A673 (cell line): ENCODE measurements at places on chromosomes 1 and 21.

DNA sequence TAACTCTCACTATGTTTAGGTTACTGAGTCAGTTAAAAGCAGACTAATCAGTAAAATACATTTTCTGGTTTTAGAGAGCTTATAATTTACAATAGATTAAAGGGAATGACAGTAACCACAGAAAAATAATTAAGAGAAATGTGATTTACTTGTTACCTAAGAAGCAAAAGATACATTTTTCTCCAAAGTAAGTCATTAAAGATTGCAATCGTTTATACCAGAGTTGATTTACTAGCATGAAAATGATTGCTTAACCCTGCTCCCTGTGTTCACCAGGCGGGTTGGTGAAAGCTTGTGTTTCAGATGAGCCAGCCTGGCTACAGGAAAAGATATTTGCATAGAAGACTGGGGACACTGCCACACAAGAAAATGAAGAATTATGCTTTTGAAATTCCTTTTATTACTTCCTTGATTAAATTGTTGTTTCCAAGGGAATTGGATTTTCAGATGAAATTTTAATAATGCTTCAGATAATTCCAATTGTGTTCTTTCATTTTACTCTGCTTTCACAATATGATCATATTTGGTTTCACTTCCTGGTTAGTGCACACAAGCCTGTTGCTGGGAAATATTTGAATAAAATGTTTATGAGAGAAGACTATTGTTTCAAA, 27.9 kb downstream of the LRRC8B start:
- DNase-seq, result peak; percentile 62

GRCh38 chr21:29157080-29157479, 26.6 kb downstream of the MAP3K7CL start:
- no peak for DNase-seq

DNA sequence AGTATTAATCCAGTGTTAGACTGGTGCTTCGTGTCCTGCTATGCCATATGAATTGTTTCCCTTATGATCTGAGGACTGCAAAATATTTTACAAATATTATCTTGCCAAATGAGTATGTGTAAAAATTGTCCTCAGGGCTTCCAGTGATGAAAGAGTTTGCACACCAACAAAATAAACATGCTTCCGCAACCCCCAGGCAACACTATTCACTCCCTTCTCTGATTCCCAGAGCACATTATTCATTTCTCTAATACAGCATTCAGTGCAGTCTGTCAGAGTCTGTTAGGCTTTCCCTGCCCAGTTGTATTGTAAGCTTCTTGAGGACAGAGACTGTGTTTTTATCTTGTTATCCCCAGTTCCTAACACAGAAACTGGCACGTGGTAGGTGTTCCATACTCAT, 409.9 kb upstream of the C1orf87 start:
- DNase-seq, result no peak

- no peak for DNase-seq
Observed at GRCh38 chr1:215023155-215023832, 59.2 kb upstream of the KCNK2 start.

DNA sequence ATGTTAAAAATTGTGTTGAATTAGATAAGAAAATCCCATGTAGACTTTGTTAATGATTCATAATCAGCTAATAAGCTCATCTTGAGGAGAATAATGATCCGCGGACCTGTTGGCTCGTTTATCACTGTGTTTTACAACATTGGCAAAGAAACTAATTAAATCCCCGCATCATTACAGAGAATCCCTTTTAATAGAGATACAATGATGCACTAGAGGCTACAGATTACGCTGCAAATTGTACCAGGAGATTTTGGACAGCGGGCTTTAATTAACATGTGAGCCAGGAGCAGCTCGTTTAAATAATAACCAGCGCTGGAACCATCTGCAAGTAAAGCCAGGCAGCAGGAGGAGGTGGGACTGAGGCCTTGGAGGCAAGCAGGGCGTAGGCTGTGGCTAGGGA, 280.3 kb upstream of the POU3F1 start:
- DNase-seq, result no peak

- no peak for DNase-seq
Observed at GRCh38 chr1:36517011-36517771, 34.5 kb upstream of the CSF3R start.
